ENCODE measurements at places on chromosomes 1 and 21.

DNA sequence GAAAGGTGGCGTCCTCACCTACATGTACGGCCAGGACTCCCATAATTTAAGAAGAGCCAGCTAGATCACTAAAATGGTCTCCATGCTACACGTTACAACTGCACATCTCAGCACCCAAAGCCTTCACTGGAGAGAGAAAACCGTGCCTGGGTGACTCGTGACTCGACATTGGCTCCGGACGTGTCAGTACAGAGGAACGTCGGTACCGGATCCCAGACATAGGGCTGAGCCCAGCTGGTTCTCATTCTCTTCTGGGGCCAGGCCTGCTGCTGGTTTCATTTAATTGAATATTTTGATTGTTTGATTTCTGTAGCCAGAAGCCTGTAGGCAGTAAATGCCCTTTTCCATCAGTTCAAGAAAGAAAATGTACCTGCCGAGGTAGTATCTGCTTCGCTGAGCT lies 93.1 kb downstream of the HHIPL2 start:
- DNase-seq: no peak

GRCh38 chr1:229080361-229080760 lies 190.6 kb upstream of the RAB4A start:
- no peak for DNase-seq

DNA sequence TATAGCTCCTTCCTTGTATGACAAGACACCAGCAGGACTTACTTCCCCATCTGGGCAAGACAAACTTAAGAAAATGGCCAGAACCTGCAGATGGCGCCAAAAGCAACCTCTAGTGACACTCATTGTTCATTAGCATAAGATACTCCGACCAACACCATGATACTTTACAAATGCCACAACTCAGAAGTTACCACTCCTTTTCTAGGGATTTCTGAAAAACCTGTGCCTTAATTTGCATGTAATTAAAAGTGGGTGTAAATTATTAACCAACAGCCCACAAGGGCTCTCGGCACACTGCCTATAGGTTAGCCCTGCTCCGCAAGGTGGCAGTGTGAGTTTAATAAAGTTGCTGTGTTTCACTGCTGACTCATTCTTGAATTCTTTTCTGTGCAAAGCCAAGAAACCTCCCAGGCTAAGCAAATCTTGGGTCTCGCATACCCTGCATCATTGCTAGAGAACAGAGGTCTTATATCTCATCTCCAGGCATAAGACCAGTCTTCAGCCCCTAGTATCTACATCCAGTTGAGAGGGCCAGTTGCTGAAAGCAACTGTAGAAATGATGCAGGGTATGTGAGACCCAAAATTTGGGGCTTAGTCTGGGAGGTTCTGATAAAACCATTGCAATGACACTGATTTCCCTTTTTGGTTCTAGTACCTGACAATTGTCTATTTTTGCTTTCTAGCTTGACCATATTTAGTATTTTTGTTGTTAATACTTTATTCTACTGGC lies 86.4 kb downstream of the FAF1 start:
- no peak for DNase-seq

DNA sequence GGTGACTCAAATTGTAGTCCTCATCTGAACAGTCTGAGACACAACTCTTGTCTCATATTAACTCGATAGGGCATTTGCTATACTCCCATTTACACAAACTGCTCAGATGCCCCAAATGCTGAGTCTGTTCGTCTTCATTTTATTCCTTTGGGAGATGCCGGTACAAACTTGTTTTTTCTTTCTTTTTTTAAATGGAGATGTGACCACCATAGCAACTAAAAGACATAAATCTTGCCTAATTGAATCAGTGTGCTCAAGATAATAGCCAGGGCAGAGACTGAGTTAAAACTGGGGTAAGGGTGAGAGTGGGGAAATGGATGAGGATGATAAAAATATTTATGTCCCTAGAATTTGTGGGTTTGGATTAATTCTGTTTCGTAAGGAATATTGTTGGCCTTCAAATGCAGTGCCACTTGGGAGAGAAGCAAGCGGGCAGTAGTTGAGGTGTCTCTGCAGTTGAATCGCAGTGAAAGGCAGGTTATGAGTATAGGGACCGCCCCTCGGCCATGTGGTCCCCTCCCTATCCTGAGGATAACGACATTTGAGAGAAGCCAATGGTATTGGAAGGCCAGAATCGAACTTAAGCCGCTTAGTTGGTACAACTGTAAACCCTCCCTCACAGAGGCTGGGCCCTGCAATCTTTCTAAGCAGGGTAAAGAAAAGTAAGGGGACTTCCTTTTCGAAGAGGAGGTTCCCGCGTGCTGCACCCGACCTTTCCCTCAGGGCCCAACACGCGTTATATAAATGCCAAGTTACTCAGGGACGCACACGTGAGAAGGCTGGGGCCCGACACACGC lies 859 bp upstream of the LRRC8B start:
- DNase-seq: no peak

DNA sequence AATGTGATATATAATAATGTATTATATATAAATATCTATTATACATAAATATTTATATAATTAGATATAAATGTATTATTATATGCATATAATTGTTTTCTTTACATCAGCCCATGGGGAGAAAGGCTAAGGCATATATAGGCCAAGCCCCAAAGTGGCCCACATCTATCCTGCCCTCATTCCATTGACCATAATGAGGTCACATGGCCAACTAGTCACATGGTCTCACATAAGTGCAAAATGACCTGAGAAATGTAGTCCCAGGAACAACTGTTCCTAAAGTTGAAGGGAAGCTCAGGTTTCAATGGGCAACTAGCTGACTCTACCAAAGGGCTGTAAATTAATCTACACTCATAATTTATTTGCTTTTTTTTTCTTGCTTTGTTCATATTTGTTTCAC lies 14.5 kb upstream of the CCDC185 start:
- no peak for DNase-seq

DNA sequence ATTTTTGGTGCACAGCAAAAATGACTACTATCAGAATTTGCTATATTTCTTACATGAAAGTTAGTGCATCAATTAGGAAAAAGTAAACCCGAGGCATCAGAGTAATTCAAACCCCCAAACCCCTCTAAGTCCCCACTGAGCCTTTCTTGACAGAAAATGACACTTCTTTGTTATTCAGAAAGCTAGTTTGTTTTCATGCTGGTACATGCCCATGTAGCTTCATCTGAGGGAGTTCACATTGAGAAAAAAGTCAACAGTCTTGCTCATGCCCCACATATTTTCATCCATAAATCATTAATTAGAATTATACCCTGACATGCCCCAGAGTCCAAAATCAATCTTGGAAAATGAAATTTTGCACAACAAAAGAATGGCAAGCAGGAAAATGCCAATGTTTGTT lies 39.9 kb upstream of the PDC start:
- no peak for DNase-seq

GRCh38 chr1:163766257-163766918 lies 444.6 kb downstream of the NUF2 start:
- no peak for DNase-seq

DNA sequence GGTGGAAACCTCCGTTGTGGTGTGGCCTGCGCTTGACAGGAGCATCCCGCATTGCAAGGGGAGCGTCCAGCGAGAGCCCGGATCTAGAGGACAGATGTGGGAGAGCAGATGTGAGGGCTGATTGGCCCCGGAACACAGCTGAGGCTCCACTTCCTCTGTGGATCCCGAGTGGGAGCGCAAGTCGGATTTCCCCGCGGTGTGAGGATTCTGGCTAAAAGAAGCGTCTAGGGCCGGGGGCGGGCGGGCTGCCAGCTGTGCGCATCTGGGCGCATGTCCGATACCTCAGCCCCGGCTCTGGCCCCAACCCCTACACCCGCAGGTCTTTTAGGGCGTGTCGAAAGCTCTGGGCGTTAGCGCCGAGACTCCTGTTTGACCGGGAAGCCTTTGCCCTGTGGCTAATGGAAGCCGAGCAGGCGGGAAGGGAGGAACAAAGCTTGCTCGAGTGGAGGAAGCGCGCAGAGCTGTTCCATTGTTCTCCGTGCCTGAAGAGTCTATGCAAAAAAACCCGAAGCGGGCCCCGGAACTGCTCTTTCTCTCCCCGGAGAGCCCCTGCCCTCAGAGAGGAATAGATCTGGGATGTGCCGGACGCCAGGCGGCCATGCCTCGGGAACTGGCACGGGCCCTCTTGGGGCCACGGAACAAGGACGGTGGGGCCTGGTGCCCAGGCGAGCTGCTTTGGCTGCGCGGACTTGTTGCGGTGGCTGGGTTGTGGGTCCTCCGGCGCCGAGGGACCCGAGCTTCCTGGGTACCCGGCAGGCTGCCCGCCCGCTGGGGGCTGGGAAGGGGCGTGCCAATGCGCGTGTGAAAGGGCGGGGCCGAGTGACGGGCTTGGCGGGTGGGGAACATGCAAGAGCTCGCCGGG lies 111.1 kb downstream of the NAV1 start:
- DNase-seq: no peak

GRCh38 chr1:106793651-106794050 lies 262.8 kb upstream of the PRMT6 start:
- DNase-seq: no peak

DNA sequence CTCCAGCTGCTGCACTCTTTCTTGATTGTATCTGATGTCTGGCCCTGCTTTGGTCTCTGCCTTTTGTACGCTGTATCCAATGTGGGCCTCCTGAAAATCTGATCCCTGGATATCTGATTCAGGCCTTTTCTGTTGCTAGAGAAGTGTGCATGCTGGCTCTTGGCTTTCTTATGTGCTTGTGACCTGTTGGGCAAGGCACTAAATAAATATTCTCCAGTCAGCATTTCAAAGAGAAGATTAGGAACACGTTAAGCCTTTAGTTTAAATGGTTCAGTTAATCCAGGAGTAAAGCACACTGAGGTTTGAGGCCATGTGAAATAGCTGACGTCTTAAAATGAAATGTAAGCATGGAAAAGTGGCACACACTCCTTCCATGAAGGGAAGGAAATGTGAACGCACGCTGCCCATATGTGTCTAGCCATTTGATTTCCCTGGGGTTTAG lies 9.3 kb upstream of the F3 start:
- DNase-seq: no peak

GRCh38 chr1:47849591-47850261 lies 147.5 kb downstream of the TRABD2B start:
- DNase-seq: no peak

GRCh38 chr1:93710499-93711453 lies 29.1 kb upstream of the BCAR3 start:
- DNase-seq: no peak

GRCh38 chr1:6222636-6223035 lies 13.1 kb downstream of the ICMT start:
- DNase-seq: no peak

DNA sequence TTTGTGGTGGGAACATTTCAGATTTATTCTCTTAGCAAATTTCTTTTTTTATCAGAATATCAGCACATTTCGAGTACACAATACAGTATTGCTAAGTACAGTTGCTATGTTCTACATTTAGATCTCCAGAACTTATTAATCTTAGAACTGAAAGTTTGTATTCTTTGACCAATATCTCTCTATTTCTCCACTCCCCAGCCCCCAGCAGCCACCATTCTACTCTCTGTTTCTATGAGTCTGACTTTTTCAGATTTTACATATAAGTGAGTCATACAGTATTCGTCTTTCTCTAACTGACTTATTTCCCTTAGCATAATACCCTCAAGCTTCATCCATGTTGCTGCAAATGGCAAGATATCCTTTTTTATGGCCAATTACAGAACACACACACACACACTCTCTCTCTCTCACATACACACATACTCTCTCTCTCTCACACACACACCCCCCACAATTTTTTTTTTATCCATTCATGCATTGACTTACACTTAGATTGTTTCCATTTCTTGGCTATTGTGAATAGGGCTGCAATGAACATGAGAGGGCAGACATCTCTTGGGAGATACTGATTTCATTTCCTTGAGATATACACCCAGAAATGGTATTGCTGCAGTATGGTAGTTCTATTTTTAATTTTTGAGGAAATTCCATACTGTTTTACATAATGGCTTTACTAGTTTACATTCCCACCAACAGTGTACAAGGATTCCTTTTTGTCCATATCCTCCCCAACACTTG lies 15.7 kb downstream of the RPTN start:
- no peak for DNase-seq

- DNase-seq: no peak
Observed at GRCh38 chr1:11598461-11598860, 55.8 kb downstream of the FBXO2 start.

Data from cerebellar nuclear complex (tissue), 1 donor.